NCI-H774 (cell line): ENCODE measurements at places on chromosomes 2 and 18.

- DNase-seq = no peak
Measured at GRCh38 chr18:12085786-12086185, 7.9 kb upstream of the ANKRD62 start.

DNA sequence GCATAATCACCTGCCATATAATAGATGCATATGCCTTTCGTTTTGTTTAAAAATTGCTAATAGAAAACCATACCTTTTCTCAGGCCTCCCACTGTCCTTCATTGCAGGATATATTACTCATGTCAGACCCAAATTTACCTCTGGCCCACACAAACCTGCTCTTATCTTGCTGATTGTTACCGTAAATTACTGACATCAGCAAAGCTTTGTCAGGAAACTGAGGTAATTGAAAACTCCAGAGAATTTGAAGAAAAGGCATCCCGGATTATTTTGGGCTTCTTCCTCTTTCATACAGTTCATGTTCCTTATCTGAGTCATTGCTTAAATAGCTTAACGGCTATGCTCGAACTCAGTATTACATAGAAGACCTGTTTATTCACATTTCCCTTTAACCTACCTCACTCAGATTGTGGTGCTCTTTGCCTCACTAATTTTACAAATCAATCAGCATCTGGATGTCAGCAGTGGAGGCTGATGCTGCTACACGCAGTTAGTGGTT, 145.7 kb downstream of the ZEB2 start:
- DNase-seq = no peak

DNA sequence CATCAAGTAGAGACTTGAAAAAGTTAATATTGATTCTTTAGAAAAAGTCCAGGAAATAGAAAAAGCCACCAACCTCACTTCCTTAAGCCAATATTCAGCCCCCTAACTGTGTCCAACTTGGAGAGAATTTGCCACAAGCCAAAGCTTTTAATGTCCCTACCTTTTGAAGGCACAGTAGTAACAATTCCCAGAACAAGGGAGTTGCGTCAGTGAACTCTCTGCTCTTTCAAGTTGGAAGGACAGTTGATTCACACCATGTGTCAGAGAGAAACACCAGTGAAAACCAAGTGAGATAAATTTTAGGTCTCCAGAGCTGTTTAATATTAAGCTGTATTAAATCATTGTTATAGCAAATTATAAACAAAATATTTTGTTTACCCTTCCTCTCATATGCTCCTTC, 66.1 kb downstream of the EXOC6B start:
- no peak for DNase-seq

GRCh38 chr2:173909846-173910245, 55.3 kb downstream of the SP3 start:
- DNase-seq = no peak

- DNase-seq = no peak
Measured at GRCh38 chr2:191037351-191037750, 23.4 kb upstream of the STAT1 start.

GRCh38 chr2:98164256-98164655, 77.3 kb downstream of the VWA3B start:
- no peak for DNase-seq

DNA sequence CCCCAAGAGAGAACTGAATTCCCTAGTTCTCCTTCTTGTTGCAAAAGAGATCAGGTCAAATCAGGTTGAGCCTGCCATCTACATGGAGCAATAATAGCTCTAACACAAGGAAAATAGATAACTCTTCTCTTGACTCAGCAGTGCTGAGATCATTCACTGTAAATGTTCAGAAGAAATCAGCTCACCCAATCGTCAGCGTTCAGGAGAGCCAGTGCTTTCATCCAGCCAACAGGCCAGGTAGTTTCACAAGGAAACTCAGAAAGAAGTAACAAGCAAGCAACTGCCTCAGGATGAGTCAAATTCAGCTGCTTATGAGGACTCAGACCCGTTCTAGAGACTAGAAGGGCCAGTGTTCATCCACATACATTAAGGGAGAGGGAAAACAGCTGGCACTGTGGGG, 5.9 kb downstream of the LMAN2L start:
- DNase-seq = no peak

GRCh38 chr18:50734886-50735285, 84.9 kb downstream of the MRO start:
- DNase-seq = no peak

- DNase-seq = no peak
Measured at GRCh38 chr2:84290537-84290936, 168.5 kb downstream of the SUCLG1 start.

DNA sequence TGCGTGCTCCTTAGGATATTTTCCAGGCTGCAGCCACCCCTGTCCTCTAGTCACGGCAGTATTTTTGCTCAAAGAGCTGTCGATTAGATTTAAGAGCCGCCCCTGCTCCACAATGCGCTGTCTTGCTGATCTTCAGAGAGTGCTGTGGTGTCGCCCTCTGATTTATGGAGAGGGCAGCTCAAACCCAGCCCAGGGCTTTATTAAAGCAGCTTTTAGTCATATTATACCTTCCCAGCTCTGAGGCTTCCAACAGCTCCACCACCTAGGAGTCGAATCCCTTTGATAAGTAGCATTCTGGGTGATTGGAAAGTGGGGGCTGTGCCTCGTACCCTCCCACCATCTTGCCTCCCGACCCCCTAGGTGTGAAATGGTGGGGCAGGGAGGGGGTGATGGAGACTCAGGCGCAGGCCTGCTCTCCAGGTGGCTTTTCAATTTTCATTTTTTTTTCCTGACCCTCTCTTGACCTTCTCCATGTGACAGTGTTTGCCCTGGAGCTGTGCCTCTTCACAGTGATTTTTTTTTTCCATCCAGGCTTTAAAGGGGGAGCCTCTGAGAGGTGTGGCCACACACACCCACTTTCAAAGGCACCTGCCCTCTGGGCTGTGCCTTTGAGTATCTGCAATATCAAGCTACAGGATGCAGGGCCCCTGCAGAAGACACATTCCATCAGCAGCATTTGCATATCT, 53.1 kb upstream of the NRP2 start:
- DNase-seq = no peak

DNA sequence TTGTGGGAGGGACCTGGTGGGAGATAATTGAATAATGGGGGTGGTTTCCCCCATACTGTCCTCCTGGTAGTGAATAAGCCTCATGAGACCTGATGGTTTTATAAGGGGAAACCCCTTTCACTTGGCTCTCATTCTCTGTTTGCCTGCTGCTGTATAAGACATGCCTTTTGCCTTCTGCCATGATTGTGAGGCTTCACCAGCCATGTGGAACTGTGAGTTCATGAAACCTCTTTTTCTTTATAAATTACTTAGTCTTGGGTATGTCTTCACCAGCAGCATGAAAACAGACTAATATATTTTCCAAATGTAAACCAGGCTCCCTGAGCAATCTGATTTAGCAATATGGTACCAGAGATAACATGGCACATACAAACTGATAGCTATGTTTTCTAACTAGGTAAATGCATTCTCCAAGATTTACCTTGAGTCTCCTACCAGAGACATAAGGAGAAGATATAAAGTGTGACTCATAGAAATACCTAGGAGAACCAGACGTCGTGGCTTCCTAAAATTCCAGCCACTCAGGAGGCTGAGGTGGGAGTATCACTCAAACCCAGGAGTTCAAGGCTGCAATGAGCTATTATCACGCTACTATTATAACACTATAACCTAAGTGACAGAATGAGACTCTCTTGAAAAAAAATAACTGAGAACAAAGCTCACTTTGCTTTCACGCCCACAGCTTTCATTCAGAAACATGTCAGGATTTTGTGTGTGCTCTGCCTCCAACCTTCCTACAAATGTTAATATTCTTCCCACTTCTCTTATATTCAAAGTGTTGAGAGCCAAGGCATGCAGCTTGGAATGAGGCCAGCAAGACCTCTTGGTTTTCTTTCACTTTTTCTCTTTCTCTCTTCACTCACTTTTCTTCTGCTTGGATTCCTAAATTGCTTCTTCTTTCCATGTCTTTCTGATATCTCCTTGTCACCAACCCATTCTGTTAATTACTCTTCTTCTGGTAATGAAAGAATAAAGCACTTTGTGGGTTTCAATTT, 263.9 kb upstream of the UBE2E3 start:
- no peak for DNase-seq

GRCh38 chr2:46979571-46979979, 64.0 kb upstream of the MCFD2 start:
- DNase-seq = no peak
